H54 (cell line): ENCODE measurements at places on chromosomes 7 and 10.

DNA sequence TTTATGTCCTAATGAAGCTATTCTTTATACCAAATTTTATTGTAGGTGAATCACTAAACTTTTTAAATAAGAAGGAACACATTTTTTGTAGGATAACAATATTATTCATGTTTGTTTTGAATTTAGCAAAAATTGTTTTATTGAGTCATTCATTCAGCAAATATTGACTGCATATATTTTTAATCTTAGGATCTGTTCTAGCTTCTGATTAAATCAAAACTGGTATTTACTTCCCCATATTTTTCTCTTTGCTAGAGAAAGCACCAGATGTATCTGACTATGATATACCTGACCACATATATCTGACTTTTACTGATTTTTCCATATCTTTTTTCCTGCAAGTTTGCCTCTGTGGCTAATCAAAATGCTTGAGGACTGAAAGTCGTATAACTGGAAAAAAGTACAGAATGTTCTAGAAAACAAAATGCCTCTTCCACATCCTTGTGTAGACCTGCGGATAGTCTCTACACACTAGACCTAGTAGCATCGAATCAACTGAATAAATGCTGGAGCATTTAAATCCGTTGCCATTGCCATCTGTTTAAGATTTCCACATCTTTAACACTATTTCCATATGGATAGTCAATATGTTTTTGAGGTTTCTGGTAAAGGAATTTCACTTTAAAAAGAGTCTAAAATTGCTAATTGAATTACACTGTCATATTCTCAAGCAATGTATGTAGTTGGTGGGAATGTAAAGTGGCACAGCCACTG, 594.7 kb downstream of the KCNMA1 start:
- DNase-seq, result no peak

DNA sequence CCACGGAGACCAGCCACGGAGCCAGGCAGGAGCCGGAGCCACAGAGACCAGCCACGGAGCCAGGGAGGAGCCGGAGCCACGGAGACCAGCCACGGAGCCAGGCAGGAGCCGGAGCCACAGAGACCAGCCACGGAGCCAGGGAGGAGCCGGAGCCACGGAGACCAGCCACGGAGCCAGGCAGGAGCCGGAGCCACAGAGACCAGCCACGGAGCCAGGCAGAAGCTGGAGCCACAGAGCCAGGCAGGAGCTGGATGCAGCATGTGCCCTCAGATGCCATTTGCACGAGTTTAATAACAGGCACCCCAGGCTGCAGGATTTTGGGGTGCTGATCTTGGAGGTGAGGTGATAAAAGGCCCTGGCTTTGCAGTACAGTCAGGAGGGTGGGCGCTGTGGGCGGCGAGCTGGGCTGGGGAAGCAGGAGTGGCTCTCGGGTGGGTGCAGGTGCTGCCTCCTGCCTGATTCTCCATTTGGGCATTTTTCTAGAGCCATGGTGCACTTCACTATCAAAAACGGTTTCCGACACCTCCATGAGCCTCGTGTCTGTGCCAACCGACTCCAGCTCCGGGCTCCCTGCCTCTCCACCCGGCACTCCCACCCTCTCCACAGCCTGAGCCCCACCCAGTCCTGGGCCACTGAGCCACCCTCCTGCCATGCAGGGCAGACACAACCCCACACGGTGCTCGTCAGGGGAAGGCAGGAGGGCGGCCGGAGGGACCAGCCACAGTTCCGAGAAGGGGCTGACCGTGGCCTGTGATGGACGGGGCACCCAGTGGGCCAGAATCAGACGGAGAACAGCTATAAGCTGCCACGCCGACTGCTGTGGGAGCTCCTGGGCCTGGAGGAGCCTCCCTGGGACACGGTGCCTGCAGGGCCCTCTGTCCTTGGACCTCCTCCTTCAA, 40.8 kb upstream of the NKX6-2 start:
- DNase-seq, result no peak

DNA sequence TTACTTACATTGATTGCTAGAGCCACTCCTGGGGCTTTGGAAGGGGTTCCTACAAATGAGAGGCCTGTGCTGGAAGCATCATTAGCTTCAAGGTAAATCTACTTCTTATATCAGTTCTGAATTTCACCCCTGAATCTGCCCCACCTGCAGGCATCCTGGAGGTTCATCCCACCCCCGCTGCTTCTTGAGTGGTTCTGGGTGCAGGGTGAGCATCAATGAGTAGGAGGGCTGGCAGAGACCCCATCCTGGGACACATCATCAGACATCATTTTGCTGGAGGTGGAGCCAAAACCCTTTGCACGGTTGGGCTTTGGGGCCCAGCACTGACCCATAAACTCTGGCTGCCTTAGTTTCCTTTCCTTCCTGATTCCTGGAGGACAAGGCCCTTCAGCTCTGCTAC, 143.7 kb downstream of the PTPN20 start:
- no peak for DNase-seq

- DNase-seq, result no peak
Observed at GRCh38 chr7:66864294-66864693, 56.7 kb upstream of the TMEM248 start.

DNA sequence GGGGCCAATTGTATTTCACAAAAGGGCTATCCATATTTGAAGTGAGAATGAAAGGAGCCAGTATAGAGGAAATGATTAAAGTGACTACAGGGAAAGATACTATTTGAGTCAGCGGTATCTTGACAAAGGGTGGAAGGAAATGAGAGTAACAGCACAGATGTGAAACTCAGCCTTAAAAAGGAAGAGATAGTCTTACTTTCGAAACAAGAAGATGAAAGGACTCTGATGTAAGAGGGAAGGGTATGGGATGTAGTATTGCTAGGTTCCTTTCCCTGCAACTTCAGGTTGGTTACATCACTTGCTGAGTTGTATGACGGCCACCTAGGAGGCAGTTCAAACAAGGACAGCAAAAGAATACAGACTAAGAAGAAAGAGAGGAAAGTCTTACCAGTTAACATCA, 13.7 kb downstream of the CISD1 start:
- no peak for DNase-seq
